Fibroblast of mammary gland (primary cell): ENCODE measurements at places on chromosomes 1 and 21.

GRCh38 chr1:94602802-94603625 lies 61.5 kb upstream of the F3 start:
- no peak for DNase-seq

DNA sequence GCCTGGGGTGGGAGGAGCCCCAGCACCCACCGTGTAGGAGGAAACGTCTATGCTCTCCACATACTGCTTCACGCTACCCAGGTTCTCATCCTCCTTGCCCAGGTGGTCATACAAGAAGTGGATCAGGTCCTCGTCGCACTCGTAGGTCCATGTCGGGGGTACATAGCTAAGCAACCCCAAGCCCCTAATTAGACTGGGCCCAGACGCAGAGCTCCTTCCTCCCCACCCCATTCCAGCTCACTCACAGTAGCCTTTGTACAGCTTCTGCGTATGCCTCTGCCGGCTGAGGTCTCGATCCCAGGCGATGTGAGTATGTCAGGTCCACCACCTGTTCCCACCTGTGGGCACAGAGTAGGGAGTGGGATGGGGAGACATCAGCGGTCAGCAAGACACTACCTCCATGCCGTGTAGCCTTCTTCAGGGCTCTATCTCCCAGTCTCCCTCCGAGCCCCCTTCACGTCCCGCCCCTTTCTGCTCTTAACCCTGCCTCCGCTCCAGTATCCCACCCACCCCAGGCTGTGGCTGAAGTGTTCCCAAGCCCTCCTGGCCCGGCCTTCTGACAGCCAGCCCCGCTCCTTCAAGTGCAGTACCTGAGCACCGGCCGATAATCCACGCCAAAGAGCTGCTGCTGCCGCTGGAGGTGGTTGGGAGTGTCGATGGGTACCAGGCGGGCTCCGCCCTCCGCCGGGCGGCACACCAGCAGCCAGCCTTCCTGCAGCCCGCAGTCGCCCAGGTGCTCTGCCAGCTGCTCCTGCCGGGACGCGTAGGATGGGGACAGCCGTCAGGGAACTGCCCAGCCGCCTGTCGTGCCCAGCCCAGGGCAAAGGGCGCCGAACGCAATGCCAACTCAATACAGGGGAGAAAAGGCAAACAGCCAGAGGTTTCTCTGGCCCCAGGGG lies 919 bp downstream of the HECTD3 start:
- DNase-seq, result no peak

GRCh38 chr1:65820983-65821382 lies 28.3 kb downstream of the PDE4B start:
- peak; percentile 95 for DNase-seq

DNA sequence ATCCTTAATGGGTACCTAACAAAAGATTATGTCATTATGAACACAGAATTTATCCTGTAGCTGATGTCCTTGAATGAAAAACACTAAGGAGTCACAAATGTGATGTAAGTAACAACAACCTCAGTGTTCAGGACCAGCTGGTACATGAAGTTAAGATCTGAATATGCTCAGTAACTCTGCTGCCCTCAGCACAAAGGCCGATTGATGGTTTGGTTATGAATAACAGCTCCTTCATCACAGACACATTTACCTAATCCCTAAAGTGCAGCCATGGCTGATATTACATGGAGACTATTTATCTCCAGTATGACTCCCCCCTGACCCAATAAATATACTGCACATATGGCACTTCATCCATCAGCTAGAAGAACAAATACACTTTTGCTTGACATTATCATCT lies 75.2 kb downstream of the PLPPR5 start:
- no peak for DNase-seq

GRCh38 chr1:230165536-230165935 lies 98.5 kb downstream of the GALNT2 start:
- DNase-seq, result no peak

GRCh38 chr1:68470388-68470970 lies 20.7 kb upstream of the RPE65 start:
- DNase-seq, result peak; percentile 43

- no peak for DNase-seq
Measured at GRCh38 chr1:6099787-6100765, 54.4 kb downstream of the KCNAB2 start.
